ENCODE measurements at places on chromosomes 11 and 22.

DNA sequence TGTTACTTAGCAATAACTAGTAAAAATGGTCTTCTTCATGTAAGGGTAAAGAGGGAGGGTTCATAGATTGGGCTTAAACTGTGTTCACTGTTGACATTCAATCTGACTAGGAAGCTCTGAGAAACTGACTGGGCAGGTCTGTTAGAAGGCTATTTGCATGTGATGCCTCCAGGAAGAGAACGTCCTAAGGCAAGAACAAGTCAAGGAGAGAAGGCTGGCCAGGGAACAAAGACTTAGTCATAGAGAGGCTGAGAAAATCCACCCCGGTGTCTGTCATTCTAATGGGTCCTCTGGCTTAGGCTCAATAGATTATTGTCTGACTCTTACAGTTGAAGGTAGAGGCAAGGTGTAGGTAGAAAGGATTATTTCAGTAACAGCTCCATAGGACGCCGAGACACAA is 50.3 kb upstream of the CD44 start:
- no peak for DNase-seq
- peaks cover 2% of the 10 kb centered on the region for H3K36me3 ChIP-seq
- H3K27me3 ChIP-seq: no peaks in the 10 kb centered on the region
- peak overlapping the region; percentile 58 for H3K27ac ChIP-seq

DNA sequence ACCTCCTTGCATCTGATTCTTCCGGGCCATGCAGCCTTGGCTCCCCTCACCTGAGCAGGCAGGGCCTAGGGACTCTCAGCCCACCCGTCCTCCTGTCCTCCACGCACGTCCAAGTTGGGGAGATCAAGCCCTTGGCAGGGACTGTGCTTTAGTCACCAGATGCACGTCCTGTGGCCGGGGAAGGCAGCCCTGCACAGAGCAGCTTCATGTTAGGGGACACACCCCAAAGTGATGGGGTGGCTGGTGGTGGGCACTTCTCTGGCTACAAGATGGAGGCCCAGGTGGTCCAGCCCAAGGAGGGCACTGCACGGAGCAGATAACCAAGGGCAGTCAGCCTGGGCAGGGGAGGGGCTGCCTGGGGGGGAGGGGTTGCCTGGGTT is 1.2 kb downstream of the MUC5B start:
- peak; percentile 3 for DNase-seq
- no peaks in the 10 kb centered on the region for H3K4me1 ChIP-seq
- no peaks in the 10 kb centered on the region for H3K36me3 ChIP-seq
- no peak overlapping the region for H3K27ac ChIP-seq
- H3K27me3 ChIP-seq: no peaks in the 10 kb centered on the region

- no peaks in the 10 kb centered on the region for H3K36me3 ChIP-seq
- H3K4me3 ChIP-seq: no peak overlapping the region
- peaks cover 34% of the 10 kb centered on the region for H3K27me3 ChIP-seq
- no peaks in the 10 kb centered on the region for H3K4me1 ChIP-seq
These were observed 56.8 kb upstream of the B3GAT1 start for GRCh38 chr11:134468796-134469195.

DNA sequence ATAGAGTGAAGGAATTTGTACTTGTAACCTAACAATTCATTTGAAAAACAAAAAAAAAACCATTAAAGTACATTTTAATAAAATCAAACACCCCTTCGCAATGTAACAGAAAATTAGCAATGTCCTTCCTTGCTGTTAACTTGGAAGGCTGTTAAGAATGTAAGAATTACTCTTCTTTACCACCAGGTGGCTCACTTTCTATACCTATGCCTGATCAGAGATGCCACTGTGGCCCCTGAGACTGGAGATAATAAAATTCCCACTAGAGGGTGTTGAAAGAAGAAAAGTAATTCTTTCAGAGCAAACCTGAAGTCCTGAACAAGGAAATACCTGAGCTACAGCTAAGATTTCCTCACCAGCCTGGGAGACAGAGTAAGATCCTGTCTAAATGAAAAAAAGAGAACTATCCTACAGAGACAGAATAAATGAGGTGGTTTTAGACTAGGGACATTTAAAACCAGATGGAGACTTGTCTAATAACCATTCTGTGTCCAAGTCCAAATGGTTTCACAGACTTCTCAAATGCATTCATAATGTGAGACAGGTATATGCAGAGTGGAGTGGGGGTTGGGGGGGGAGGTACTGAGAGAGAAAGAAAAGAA is 1089.3 kb downstream of the FAM181B start:
- no peak overlapping the region for H3K4me3 ChIP-seq
- no peaks in the 10 kb centered on the region for H3K36me3 ChIP-seq

DNA sequence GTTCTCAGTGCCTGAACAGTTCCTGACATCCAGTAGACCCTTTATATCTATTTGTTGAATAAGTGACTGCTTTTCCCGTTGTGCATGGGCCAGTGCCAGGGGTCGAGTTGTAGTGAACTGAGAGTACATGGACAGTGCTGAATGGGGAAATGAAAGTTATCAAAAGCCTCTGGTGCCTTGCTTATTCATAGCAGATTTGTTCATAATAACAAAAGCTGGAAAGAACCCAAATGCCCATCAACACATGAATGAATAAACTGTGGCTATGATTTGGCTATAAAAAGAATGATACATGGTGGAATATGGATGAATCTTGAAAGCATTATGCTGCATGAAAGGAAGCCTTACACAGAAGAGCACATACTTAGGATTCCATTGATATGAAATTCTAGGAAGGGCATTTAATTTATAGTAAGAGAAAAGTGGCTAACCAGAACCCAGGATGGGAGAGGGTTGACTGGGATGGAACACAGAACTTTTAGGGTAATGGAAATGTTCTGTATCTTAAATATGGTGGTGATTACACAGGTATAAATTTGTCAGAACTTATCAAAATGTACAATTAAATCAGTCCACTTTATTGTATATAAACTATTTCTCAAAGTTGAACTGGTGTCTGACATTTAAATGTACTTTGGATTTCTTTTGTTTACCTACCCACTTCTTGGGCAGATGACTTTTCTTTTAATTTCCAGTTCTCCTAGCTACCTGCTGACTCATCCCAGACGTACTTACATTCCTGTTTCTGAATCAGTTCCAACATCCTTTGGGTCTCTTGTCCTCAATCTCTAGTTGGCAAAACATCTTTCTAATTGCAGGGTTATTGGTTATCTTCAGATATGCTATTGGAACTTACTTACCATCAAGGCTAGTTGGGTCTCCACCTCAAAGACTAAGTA is 42.8 kb downstream of the PACS1 start:
- no peaks in the 10 kb centered on the region for H3K27me3 ChIP-seq
- H3K4me1 ChIP-seq: peaks cover 96% of the 10 kb centered on the region
- H3K36me3 ChIP-seq: peaks cover 6% of the 10 kb centered on the region
- H3K4me3 ChIP-seq: peak overlapping the region; percentile 57
- no peak for DNase-seq
- H3K27ac ChIP-seq: peak overlapping the region; percentile 91

- H3K4me1 ChIP-seq: peaks cover 68% of the 10 kb centered on the region
- no peak overlapping the region for H3K4me3 ChIP-seq
- no peak for DNase-seq
- H3K27me3 ChIP-seq: no peaks in the 10 kb centered on the region
- H3K36me3 ChIP-seq: peaks cover 6% of the 10 kb centered on the region
These were observed 11.7 kb downstream of the MICAL2 start for GRCh38 chr11:12122083-12122482.

GRCh38 chr11:60345489-60345888 is 18.4 kb downstream of the MS4A6E start:
- H3K4me1 ChIP-seq: no peaks in the 10 kb centered on the region
- H3K27ac ChIP-seq: no peak overlapping the region
- H3K4me3 ChIP-seq: no peak overlapping the region
- no peaks in the 10 kb centered on the region for H3K36me3 ChIP-seq
- peaks cover 25% of the 10 kb centered on the region for H3K27me3 ChIP-seq

Measured in activated CD4-positive, alpha-beta T cell treated with anti-CD3 and anti-CD28 coated beads for 36 hours (primary cell).